Fibroblast of upper back skin (primary cell): ENCODE measurements at places on chromosomes 3 and 15.

GRCh38 chr3:109356442-109357155 lies 19.3 kb upstream of the DPPA4 start:
- no peak for DNase-seq

GRCh38 chr15:45549541-45550220 lies 27.1 kb upstream of the SLC30A4 start:
- peak; percentile 74 for DNase-seq

- DNase-seq = no peak
Observed at GRCh38 chr3:104974316-104974715, 392.4 kb upstream of the ALCAM start.

GRCh38 chr3:43015991-43016865 lies 37.1 kb downstream of the GASK1A start:
- DNase-seq = no peak
